HEK293T (cell line): ENCODE measurements at places on chromosomes 13 and 19.
A peak's percentile ranks its signal among the peaks of the same experiment; 100 is the strongest.

DNA sequence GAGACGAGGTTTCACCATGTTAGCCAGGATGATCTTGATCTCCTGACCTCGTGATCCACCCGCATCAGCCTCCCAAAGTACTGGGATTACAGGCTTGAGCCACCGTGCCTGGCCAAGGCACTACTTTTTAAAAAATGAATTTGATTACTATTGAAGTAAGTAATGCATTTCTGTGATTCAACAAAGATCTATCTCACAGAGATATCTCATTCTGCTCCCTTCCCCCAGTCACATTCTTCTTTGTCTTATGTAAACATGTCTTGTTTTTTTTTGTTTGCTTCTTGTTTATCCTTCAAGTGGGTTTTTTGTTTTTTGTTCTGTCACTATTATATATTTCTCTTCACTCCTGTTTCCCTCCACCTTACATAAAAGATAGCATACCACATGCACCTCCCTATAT, 6.6 kb downstream of the ZNF146 start:
- DNase-seq, result no peak

GRCh38 chr19:4709440-4710280, 14.0 kb downstream of the DPP9 start:
- DNase-seq, result no peak

GRCh38 chr13:29771247-29771646, 79.2 kb downstream of the UBL3 start:
- DNase-seq, result no peak

DNA sequence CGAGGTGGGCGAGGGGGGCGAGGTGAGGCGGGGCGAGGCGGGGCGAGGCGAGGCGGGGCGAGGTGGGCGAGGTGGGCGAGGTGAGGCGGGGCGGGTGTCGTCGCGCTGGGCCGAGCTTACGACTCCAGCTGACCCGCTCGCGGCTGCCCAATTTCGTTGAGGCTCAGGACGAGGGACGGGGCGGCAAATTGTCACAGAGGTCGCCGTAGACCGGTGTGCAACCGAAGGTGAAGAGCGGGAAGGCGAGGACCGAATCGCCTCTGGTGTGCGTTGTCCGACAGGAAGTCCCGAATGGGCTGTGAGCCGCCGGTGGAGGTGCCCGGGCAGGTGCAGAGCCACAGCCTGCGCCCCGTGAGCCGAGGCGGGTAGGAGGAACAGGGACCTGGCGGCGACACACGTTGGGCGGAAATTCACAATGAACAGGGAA, at the start of gene LACC1:
TSS of gene LACC1 (plus strand) at position 150 of the 427 bp plus-strand sequence. CDS start 1,082 bp downstream, outside the sequence.
- DNase-seq, result peak; percentile 38

DNA sequence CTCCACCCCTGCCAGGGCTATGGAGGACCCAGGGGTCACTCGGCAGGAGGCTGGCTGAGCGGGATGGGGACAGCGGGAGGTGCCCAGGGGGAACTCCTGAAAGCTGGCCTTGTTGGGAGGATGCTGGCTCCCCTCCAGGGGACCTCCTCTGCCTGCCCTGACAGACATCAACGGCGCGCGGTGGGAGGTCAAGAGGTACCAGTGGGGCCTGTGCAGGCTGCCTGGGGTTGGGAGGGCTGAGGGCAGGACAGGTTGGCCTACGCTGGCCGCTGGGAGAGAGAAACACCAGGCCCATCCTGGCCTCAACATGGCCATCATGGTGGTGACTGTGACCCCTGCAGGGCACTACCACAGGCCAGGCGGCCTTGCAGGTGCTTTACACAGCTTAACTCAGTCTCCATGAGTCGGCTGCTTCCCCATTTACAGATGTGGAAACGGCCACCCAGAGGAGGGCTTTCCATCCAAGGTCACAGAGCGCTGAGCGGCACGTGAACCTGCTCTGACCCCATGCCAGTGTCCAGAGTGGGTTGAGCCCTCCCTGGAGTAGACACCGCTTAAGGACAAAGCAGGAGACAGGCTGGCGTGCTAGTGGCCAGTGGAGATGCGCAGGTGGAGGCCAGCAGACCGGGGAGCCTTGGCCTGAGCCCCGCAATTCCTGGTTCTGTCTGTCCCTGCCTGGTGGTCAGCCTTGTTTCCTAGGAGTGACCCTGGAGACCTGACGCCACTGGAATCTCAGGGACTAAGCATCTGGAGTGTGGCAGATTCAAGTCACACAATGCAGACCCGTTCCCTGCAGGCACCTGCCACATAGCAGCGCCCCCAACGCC, 27.6 kb downstream of the CEBPG start:
- no peak for DNase-seq

DNA sequence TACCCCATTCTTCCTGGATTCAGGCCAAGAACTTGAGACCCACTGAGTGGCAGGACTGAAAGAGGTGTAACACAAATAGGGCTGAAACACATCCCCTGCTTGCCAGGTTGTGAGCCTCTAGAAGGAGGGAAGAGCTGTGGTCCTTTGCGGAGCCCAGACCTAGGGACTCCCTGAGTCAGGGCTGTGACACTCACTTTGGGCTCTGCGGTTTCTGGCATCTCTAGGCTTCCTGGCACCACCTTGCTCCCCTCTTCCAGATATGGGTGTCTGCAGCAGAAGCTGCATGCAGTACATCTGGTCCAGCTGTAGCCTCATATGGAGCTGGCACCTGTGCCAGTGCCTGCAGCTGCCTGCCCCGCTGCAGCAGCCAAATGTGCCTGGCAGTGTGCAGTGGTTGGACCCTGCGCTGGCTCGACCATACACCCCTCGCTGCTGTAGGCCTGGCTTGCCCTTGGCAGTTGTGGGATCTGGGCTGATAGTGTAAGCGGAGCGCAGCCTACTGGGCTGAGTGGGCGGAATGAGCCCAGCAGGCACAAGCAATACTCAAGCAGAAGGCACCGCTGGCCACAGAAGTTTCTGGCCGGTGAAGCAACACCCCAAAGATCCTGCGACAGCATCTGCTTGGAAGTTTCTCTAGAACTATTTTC, 290.4 kb downstream of the SLITRK6 start:
- no peak for DNase-seq

- DNase-seq, result no peak
These were observed 7.0 kb downstream of the ZNF737 start for GRCh38 chr19:20558571-20558970.

DNA sequence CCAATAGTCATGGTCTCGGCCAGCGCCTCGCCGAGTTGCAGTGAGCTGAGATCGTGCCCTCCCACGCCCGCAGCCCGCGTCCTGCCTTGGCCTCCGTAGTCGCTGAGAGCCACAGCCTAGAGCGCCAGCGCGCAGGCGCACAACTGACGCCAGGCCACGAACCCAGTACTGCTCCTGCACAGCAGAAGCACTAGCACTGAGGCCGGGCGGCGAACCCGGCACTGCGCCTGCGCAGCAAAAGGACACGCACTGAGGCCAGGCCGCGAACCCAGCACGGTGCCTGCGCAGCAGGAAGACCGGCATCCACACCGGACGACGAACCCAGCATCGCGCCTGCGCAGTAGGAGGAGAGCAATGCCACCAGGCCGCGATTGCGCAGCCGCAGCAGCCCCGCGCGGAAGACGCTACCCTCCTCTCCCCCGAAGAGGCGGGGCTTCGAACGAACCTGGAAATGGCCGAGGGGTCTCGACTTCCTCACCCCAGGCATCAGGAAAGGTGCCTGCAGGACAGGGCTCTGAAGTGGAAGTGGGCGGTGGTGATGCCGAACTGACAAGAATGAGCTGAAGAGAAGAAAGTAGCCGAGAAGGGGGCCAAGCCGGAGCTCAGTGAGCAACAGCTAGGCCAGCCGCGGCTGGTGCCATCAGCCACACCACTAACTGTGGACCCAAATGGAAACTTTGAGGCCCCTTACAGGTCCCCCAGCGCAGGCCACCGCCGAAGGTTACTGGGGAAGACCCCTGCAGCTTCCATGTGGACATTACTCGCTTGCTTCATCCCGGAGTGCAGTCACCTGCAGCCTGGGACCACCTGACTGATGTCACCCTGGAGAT, 7.5 kb downstream of the F10 start:
- no peak for DNase-seq

DNA sequence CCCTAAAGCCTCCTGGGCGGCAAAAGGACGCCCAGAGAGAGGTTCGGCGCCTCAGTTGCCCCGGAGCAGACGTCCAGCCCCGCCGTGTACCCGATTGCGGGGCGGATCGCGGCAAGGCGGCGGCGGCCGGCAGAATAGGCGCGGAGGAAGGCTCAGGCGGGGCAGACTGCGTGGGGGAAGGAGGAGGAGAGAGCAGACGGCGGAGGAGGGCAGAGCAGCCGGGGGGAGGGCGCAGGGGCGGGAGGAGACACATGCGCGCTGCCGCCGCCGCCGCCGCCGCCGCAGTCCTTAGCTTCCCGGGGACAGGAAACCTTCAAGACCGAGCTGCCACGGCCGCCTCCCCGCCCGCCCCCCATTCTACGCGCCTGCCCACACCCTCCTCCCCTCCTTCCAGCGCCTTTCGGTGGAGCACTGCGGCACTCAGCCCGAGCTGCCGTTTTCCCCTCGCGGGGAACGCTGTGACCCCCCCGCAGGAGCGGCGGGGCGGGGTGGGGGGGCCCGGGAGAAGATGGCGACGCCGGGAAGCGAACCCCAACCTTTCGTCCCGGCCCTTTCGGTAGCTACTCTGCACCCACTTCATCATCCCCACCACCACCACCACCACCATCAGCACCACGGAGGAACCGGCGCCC, at the start of gene LRCH1:
TSS of gene LRCH1 (plus strand) at position 282 of the 632 bp plus-strand sequence. CDS start at position 509, 227 bp downstream.
- peak; percentile 84 for DNase-seq

DNA sequence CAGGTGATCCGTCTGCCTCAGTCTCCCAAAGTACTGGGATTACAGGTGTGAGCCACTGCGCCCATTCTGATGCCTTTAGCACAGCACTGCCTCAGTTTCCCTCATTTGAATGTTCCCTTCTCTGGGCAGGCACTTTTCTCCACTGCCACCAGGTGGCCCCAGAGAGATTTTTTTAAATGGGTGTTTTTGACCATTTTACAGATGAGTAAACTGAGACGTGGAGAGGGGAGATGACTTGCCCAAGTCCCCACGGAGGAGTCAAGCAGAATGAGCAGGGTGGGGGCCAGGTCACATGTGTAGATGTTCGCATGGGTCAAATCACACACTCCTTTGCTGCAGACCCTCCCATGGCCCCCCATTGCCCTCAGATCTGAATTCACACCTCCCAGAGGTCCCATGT, 3.2 kb upstream of the PDE4C start:
- no peak for DNase-seq

GRCh38 chr19:9792206-9793070, 23.9 kb upstream of the ZNF846 start:
- DNase-seq, result peak; percentile 67

- DNase-seq, result no peak
These were observed 19.2 kb downstream of the CEACAM6 start for GRCh38 chr19:41774515-41774980.

DNA sequence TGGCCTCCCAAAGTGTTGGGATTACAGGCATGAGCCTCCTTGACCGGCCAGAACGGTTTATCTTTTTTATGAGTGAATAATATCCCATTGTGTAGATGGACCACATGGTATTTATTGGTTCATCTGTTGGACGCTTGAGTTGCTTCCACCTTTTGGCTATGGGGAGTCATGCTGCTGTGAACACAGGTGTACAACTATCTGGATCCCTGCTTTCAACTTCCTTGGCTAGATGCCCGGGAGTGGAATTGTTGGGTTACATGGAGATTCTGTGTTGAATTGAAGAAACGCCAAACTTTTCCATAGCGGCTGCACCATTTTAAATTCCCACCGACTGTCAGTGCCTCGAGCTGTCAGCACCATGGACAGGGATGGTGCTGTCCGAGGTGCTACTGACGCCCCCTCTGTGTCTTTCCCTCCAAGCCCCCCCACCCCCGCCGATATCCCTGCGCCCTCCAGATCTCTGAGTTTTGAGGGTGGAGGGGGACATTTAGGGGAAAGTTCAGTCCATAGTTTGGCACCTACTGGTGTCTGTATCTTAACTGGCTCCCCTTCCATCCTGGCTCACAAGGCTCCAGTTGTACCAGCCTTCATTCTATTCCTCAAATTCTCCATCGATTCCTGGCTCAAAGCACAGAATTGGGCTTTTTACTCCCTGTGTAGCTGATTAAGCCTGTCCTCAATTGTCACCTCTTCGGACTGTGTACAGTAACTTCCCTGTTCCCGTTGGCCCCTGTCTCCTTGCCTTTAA, 27.3 kb downstream of the PNPLA6 start:
- DNase-seq, result peak; percentile 26

DNA sequence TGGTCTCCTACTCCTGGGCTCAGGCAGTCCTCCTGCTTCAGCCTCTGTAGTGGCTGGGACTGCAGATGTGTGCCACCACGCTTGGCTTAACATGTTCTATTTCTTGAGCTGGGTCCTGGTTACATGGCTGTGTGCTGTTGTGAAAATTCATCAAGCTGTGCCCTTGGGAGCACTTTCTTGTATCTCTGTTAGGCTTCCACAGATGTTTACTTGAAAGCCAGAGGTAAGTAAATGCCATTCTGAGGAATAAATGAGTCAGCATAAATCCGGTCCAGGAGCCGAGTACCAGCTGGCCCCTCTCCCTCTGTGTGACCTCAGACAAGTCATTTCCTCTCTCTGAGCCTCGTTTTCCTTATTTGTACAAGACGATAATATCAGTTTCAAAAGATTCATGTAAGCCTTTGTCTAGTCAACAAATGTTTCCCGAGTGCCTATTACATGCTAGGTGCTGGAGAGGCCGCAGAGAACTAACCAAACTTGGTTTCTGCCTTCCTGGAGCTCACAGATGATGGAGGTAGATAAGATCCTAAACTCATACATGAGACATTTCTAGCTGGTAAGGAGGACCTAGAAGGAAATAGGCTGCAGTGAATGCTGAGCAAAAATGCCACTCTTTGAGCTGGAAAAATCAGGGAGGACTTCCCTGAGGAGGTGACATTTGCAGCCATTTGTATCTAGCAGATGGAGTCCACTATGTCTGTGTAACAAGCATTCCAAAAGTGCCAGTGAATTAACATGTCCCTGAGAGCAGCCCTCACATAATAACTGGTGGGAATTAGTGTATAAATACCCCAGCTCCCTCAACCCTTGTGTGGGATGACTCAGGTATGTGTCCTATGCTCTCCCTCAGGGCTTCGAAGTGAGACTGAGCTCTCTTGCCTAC, 2.7 kb upstream of the RASAL3 start:
- DNase-seq, result no peak

DNA sequence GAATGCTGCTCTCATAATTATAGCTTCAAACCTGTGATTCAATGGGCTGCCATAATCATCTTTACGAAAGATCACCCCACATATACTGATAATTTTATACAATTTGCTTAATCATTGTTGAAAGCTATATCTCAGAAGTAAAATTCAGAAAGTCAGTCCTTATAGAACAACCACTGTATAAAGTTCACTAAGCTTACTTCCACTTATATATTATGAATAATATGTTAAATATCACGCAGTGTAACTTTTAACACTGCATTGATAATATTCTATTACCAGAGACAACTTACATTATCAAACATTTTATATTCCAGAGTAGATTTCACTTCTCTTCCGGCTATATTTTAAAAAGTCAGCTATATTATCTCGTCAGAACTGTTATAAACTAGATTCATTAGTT, 550.1 kb upstream of the PCDH20 start:
- no peak for DNase-seq

- DNase-seq, result peak; percentile 74
These were observed 33.6 kb downstream of the ZNF383 start for GRCh38 chr19:37251308-37252229.

- no peak for DNase-seq
These were observed 263.3 kb downstream of the COG6 start for GRCh38 chr13:39918620-39919236.

GRCh38 chr13:30450066-30450465, 15.7 kb downstream of the HMGB1 start:
- DNase-seq, result no peak

GRCh38 chr13:32988608-32989289, 27.5 kb upstream of the KL start:
- DNase-seq, result no peak
